RCC 7860 (cell line): ENCODE measurements at places on chromosomes 4 and X.
A peak's percentile ranks its signal among the peaks of the same experiment; 100 is the strongest.

GRCh38 chr4:183959319-183960045 is 54.4 kb downstream of the STOX2 start:
- DNase-seq = no peak

DNA sequence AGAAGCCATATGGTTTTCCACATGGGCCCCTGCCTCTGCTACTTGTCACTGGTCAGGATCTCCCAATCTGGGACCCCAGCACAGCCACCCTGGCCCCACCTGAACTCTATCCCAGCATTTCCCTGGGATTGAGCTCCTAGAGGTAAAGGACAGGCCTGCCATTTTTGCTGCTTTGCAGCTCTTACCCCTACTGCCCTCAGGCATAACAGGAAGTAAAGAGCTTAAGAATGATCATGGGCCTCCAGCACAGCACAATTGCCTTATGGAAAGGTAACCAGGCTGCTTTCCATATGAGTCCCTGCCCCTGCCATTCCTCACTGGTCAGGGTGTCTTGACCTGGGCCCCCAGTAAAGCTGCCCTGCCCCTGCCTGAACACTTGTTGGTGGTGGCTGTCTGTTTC is 254.9 kb upstream of the ZCCHC13 start:
- no peak for DNase-seq

DNA sequence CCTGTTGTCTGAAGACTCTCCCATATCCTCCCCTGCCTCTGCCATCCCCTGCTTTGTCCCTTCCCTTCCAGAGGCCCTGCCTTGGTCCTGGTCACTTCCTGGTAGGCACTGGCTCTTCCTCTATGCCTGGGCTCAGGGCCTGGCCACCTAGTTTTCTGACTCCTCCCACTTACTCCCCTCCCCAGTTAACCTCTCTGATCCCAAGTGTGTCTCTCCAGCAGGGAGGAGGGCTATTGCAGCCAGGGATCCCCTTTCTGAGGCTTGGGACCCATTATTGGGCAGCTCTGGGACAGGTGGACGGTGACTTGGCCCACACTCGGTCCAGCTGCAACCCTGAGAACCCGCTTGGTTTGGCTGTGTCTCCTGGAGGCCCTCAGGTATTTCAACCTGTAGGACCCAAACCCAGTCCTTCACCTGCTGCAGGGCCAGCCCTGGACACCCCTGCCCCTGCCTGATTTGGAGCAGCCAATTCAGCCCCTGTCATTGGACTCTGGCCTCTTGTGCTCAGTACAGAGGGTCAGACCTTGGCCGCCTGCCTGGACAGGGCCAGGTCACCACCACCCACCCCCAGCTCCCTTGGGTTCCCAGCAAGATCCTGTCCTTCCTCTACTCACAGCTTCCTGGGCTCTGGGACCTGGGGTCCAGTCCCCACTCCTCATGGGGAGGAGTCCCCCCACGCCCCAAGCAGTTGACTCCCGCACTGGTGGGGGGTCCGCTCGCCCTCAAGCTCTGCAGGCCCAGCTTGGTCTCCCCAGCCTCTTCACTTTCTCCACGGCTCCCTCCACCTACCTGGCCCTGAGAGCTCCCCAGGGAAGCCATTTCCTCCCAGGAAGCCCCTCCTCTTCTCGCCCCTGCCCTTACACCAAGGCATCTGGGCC is 1.1 kb upstream of the SH3BP2 start:
- DNase-seq = no peak

- no peak for DNase-seq
Observed at GRCh38 chr4:37825968-37826294, 555 bp upstream of the PGM2 start.

- DNase-seq = no peak
Observed at GRCh38 chr4:150562250-150562649, 19.7 kb upstream of the MAB21L2 start.

GRCh38 chr4:147526272-147526654 is 45.4 kb downstream of the EDNRA start:
- DNase-seq = no peak

DNA sequence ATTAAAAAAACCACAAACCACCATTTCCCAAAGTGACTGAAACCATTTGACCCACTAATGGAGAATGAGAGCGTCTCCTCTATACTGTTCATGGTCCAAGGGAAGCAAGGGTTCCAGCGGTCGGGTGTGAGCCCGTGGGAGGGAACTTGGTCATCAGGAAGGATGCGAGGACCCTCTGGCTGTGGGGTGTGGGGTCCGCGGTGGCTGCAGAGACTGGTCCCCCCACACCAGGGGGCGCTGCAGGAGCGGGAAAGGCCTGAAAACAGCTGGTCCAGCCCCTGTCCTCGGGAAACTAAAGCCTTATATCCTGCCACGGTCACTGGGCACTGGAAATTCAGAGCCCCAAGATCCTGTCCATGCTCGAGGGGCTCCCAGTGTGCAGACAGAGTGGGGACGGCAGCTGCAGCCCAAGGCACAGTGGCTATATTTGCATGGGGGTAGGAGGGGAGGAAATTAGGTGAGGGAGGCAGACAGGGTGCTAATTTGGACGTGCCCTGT is 4.3 kb downstream of the BLOC1S4 start:
- peak; percentile 53 for DNase-seq

- DNase-seq = no peak
Observed at GRCh38 chr4:24105327-24106038, 215.6 kb upstream of the PPARGC1A start.

DNA sequence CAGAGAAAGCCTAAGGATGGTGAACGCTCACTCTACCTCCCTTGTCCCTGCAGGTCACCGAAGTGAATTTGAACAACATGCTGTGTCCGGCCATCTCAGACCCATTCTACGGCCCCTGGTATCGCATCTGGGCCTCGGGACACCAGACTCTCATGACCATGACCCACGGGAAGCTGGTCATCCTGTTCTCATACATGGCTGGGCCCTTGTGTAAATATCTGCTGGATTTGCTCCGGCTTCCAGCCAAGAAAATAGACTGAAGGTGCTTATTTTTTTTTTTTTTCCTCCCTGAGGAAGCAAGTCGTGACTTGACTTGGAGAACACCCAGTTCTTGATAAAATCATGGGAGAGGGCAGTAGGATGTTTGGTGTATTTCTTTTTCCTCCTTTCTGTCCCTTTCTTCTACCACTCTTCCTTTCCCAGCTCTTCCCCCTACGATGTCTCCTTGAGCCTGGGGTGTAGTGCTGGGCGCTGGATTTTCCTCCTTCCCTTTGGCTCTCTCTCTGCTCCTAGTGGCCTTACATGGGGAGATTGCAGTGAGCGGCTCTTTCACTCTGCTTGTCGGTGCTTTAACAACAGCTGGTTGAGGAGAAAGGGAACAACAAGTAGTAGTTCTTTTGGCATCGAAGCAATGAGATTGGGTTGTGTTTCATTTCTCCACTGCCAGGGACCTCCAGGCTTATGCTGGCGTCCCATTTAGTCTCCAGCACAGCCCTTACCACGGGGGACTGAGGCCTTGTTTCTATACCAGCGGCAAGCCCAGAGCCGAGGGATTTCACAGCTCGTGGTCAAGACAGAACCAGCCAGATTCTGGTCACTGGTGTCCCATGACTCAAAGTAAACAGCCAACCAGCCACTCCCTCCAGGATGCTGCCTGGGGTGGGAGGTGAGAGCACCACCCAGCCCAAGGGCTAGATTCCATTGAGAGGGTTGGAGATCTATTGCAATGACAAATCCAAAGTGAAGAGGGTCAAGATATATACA is 144.4 kb downstream of the AMMECR1 start:
- peak; percentile 21 for DNase-seq

DNA sequence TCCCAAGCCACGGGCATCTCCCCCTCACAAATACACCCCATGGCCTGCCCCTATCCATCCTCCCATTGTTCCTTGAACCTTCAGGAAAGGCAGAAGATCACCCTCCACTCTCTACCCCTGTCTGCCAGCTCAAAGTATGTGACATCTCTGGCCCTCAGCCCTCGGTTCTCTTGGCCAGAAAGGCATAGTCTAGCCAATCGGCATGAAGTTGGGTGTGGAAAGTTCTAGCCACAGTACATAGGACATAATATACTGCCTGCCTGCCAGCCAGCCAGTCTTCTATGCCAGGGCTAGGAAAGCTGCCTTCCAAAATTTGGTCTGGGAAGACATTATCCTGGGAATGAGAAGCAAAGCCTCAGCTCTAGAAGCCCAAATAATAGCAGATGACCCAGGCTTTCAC is 3.2 kb upstream of the PLP1 start:
- DNase-seq = no peak

DNA sequence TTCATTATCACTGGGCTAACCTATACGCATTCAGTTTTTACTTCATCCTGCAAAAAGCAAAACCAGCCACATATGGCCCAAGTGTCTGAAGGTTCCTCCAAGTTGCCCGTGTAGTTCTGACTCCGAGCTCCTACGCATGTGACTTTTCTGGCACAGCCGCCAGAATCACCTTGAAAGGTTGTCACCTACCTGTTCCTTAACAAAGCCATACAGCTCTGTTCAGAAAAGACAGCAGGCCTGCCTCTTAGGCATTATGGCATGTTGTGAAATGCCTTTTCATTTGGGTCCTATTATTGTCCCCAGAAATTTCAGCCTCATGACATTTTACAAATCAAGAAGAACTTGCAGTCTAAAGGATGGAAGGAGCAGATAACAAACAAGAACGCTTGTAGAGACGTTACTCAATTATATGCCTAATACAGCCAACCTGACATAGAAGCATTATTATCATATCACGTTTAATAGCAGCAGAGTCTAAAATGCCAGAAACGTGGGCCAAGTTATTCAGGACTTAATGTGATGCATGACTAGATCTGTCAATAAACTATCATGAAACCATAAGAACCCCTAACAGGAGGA is 118.5 kb downstream of the RBM47 start:
- no peak for DNase-seq

- DNase-seq = no peak
Observed at GRCh38 chr4:75513526-75514130, 575 bp downstream of the RCHY1 start.

DNA sequence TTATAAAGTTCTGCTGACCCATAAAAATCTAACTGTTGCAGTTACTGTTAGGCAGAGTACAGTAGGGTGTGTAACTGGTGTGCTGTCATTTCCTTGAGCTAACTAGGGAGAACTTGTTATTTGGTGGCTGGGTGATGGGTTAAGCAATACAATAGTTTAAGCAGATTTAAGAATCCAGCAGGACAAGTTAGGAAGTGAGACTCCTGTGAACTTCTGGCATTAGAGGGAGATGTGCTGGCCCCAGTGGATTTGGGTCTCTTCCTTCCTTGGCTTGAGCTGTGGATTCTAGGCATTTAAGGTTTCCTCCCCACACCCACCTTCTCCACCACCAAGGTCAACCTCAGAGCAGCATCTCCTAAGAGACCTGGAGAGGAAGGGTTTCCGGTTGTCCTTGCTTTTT is 70.5 kb downstream of the CLCN5 start:
- DNase-seq = no peak

DNA sequence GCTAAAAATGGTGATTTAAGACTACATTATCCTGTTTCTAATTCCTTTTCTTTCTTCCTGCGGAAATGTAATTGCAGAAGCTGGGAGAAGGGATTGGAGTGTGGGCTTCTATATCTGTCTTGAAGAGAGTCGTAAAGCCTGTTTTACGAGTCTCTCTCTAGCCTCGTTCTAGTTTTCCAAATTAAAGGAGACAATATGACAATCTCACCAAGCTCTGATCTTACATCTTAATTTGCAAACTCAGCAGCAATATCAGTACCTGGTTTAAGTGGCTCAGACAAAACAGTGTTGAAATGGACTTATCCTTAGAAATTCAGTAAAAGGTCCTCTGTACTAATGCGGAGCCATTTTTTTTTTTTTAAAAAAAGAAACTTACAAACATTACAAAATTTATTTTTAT is 349.5 kb upstream of the HAND2 start:
- no peak for DNase-seq

DNA sequence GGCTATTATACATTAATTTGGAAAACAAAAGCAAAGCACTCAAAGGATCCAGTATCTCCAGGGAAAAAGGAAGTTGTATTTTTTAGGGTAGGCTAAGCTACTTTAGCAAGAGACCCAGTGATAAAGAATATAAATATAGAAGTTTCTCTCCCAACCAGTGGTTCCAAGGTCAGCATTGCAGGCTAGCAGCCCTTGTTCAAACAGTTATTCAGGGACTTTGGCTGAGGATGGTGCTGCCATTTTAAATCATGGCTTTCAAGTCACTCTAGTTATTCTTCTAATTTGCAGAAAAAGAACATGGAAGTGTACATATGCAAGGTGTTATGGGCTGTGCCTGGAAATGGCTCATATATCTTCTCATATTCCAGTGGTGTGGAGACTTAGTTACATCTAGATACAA is 9.3 kb downstream of the SCOC start:
- no peak for DNase-seq

DNA sequence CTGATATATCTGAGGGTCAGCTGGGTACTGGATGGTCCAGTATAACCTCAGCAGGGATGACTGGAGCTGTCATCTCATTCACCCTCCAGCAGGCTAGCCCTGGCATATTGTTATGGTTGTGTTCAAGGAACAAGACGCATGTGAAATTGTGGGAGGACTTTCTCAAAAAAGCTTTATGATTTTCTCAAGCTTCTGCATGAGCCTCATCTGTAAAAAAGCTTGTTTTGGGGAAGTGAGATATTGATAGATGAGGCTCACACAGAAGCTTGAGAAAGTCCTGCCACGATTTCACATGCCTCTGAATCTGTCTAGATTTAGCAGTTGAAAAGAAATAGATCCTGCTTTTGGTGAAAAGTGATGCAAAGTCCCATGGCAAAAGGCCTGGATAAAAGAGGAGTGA is 93.4 kb downstream of the SPCS3 start:
- DNase-seq = no peak

DNA sequence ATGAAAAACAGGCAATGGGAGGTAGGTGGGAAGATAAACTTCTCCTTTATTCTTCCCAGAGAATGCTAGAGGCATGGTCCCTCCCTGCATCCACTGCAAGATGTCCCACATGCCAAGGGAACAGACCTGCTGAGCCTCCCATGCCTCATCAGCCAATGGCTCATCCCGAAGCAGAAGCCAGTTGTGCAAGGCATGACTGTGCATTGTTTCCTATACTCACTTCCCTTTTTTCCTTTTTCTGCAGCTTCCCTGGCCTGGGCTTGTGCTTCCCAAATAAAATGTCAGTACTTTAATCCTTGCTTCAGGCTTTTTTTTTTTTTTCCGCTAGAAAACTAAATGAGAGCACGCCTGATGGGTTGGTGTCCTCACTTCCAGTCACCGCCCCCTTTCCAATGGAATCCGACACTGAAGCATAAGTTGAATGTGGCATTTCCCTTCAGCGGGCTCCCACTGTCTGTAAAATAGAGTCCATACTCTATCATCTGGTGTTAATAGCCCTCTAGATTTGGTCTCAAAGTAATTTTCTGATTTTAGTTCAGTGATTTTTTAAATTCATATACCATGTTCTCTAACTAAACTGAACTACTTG is 239.0 kb upstream of the JADE1 start:
- DNase-seq = peak; percentile 47

GRCh38 chr4:79682801-79683530 is 274.9 kb upstream of the GK2 start:
- DNase-seq = no peak

DNA sequence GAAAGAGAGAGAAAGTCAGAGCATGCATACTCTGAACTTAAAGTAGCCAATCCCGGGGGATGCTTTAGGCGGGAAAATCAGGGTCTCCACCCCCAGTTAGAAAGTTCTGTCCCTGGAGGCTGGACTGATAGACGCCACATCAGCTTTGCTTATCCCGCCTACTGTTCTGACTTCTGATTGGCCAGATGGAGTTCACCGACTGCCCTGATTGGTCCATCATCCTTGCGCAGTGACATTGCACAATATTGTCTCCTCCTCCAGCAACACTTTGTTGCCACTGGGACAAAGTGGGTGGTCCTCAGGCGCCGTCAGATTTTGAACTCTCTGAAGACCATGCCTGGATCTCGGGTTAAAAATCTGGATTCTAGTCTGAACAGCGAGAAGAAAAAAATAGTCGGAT is 50.3 kb downstream of the SSX3 start:
- no peak for DNase-seq
